CD4-positive, alpha-beta T cell treated with Interleukin-6 at 100 ng/mL for 8 hours (primary cell): ENCODE measurements at places on chromosomes 4 and X.

DNA sequence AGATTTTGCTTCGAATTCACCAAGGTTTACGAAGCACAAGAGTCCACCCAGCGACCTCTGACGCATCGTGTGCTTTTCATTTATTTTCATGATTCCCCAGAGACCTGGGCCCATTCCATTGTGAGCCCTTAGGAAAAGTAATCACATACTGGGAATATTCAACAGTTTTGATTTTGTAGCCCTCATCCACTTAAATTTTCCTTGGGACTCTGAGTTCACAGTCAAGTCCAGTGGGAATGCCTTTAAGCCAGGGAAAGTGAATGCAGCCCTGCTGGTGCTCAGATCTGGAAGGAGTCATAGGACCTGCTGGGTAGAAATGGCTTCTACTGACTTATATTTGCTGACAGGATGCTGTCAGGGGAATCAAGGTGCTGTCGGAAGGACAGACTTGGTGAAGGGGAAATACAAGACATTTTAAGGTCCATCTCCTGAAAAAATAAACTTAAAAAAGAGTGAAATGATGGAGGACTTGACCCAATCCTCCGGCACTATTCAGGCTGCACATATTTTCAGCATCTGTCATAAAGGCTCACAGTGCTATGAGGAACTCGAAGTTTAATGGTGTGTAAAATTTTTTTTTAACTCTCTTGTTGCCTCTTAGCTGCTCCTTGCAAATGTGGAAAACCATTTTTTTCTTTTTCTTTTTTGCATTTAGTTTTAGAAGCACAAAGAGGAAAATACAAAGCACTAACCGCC lies 204.9 kb downstream of the MID1 start:
- DNase-seq: no peak

GRCh38 chr4:100907465-100908454 lies 389.9 kb upstream of the EMCN start:
- DNase-seq: no peak

DNA sequence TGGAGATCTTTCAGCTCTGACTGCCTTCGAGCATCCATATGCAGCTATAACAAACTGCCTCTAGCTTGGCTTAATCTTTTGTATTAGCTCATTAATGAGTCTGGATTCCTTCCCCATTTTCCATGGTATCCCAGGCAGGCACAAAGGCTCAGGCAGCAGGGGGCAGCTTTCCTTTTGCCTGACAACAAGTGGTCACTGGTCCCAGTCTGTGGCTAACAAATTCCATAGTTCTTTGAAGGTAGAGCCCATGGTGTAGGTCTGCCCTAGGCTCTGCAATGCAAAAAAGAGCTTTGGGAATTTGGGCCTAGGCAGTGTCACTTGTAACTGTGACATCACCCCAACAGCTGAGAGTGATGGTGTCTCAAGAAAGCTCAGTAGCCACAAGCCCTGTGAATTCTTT lies 234.4 kb upstream of the GPC4 start:
- DNase-seq: no peak

DNA sequence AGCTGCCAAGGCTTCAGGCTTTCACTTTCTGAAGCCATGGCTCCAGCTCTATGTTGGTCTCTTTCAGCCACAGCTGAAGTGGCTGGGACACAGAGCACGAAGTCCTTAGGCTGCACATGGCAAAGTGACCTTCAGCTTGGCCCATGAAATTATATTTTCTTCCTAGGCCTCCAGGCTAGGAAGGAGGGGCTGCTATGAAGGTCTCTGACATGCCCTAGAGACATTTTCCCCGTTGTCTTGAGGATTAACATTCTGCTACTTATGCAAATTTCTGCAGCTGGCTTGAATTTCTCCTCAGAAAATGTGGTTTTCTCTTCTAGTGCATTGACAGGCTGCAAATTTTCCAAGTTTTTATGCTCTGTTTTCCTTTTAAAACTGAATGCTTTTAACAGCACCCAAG lies 99.8 kb upstream of the KCNIP4 start:
- DNase-seq: no peak

DNA sequence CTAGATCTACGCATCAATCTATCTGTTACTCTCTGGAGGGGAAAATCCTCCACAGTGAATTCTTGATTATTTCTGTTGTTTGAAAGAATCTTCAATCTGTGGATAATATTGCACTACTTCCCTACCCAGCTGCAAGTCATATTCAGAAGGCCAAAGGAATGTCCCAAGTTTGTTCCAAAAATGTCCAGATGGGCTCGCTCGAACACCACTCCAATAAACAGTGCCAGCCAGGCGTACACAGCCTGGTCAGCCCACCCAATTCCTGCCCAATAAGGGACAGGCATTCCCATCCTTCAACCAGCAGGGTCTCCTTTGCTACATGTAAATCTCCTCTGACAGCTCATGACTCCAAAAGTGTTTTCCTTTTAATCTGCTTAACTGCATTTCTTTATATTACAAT lies 80.7 kb upstream of the GPM6B start:
- no peak for DNase-seq

- DNase-seq: no peak
Measured at GRCh38 chr4:24559032-24559821, 25.1 kb downstream of the DHX15 start.

- DNase-seq: no peak
Measured at GRCh38 chrX:136064661-136065043, 79.4 kb downstream of the SLC9A6 start.

DNA sequence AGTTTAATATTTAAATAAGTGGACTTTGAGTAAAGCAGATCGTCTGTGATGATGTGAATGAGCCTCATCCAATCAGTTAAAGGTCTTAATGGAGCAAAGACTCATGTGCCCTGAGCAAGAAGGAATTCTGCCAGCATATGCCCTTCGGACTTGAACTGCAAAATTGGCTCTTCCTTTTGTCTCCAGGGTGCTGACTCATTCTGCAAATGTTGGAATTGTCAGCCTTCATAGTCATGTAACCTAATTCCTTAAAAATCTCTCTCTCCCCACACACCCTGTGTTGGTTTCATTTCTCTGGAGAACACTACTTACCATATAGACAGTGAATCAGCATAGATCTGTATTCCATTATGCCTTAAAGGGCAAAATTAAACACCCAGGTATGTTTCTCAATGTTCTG lies 609.8 kb upstream of the GALNTL6 start:
- DNase-seq: no peak

DNA sequence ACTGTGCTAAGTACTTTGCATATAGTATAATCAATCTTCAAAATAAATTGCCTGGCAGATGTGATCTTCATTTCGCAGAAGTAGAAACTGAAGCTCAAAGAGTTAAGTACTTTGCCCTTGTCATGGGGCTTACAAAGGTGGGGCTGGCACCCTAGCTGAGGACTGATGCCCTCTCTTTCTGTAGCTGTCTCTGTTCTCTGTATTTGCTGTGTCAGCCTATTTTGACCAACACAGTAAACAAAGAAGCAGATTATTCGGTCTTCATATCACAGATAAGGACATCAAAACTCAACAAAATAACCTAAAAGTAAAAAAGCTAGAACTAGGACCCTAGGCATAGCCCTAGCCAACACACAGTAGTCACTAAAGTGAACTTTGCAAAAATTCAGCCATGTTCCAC lies 570.5 kb upstream of the TENM3 start:
- no peak for DNase-seq

DNA sequence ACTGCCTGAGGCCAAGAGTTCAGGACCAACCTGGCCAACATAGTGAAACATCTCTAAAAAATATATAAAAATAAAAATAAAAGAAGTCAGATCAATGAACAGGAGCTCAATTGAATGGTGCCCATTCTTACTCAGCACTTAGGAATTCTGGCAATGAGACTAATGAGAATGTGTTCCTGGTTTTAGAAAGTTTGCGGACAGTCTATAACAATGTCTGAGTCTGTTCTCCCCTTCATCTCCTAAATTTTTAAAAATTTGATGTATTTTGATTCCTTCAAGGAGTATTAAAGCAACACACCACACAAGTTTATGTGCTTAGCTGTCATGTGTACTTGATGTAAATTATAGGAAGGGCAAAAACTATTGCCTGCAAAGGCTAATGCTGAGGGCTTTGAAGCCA lies 30.6 kb upstream of the KCNIP4 start:
- DNase-seq: no peak

- DNase-seq: no peak
Measured at GRCh38 chrX:78548012-78548411, 111.1 kb downstream of the RTL3 start.

- peak; percentile 9 for DNase-seq
Measured at GRCh38 chrX:78653118-78653822, 5.9 kb downstream of the RTL3 start.

- peak; percentile 9 for DNase-seq
Measured at GRCh38 chr4:112214390-112215264, 17.0 kb upstream of the AP1AR start.

- DNase-seq: no peak
Measured at GRCh38 chr4:88533937-88534750, 10.6 kb upstream of the PYURF start.

DNA sequence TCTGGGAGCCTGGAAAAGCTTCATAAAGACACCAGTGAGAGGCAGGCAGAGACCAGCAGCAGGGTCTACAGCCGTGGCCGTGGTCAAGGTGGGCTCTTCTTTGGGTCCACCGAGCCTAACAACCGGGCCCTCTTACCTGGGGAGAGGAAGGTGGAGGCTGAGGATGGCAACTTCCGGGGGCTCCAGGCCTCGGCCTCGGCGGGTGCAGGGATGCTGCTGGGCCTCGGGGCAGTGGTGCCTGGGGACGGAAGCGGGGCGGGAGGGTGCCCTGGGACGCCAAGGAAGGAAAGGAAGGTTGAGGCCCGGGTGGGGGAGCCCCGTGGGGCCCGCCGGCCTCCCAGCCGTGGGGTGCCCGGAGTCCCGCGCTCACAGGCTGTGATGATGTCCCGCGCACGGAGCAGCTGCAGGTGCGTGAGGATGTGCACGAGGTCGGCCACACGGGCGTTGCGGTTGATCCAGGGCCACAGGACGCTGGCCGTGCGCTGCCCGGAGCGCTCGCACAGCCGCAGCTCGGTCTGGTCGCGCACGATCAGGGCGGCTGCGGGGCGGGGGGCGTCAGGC lies 561 bp downstream of the IRAK1 start:
- DNase-seq: no peak

DNA sequence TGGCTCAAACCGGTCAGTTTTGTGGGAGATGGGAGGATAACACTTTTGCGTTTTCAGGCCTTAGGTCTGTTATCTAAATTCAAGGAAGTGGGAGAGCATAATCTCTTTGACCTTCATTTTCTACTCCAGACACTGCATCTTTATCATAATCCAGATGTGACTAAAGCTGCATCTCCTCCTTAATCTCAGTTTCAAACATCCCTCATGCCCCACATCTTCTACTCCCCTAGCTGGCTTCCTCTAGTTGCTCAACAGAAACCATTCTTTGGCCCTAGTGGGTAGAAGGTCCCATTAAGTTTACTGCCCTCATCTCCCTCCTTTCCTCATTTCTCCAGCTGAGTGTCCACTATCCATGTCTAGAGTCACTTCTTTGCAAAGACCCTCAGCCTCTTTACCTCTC lies 18.8 kb upstream of the RASL11B start:
- no peak for DNase-seq

- DNase-seq: no peak
Measured at GRCh38 chrX:63426519-63426918, 75.4 kb upstream of the SPIN4 start.

DNA sequence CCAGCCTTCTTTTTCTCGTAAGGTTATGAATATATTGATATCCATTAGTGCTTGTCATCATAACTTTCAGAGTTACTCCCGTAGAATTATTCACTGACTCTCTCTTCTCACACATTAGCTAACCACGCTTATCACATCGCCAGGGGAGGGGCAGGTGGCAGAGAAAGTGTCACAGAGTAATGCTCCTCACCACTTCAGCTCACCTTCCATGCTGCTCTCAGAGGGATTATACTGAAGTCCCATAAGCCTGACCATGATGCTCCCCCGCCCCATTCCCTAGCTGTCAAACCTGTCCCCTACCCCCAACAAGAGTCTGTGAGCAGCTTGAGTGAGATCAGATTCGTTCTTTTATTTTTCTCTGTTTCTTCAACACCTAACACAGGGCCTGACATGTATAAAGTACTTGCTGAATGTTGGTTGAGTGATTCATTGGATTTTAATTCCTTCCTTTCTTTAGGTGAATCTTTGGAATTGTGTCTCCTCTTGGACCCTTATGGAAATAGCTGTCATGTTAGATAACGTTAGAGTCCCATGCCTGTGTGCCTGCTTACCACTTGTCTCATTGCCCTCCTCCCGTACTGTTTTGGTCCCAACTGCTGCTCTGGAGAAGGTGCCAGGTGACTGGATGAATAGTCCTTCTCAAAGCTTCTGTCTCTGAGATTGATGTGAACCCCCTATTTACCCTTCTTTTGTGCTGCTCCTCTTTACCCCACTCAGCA lies 55.1 kb downstream of the RS1 start:
- DNase-seq: no peak

- no peak for DNase-seq
Measured at GRCh38 chr4:22900876-22901275, 208.1 kb downstream of the GBA3 start.

GRCh38 chr4:151715881-151716280 lies 44.9 kb downstream of the GATB start:
- DNase-seq: no peak

DNA sequence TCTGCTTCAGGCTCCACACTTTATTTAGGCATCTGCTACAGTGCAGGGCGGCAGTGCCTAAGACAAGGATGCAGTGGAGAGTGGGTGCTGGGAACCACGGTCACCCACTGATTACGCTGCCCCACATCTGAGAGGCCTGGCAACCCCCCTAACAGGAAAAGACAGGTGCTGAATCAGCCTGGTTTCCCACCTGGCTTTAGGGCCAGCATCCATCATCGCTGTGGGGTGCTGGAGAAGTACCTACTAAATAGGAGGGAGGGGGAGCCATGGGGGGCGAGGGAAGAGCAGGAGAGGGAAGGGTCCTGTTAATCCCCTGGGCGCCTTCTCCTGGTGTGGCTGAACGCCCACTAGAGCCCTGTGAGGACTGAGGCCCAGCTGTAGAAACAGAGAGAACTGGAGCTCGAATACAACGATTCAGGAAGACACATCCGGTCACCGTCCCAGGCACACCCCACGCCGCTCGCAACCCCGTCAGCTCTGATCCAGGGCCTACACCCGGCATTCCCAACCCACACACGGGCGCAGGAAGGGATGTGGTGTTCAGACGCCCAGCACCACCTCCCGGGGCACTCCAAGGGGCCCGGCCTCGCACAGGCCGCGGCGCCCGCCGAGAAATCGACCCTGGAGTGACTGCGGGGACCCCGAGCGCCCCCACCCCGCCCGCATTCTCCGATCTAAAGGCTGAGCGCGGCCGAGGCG lies 554 bp downstream of the DCTD start:
- peak; percentile 10 for DNase-seq

DNA sequence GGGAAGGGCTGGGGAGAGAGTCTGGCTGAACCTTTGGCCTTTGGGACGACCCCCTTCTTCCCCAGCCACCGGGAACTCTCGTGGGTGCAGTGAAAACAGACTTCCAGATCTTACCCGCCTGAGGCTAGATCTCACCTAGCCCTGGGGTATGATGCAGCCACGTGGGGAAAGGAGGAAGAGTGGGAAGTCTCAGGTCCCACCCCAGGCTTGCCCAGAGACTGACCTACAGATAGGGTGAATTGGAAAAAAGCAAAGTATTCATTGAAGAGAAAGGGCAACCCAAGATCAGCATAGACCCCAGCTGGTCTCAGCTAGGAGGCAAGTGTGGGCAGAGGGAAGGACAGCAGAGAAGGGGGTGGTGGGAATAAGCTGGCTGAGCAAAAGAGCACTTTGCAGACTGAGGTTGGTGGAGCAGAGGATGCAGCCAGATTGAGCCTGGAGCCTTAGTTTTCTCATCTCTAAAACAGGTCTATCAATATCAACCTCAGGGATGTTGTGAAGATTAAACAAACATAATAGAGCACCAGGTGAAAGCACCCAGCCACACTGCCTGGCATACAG lies 4.2 kb upstream of the EFNB1 start:
- DNase-seq: no peak
